ENCODE measurements at places on chromosomes 1 and 21.

DNA sequence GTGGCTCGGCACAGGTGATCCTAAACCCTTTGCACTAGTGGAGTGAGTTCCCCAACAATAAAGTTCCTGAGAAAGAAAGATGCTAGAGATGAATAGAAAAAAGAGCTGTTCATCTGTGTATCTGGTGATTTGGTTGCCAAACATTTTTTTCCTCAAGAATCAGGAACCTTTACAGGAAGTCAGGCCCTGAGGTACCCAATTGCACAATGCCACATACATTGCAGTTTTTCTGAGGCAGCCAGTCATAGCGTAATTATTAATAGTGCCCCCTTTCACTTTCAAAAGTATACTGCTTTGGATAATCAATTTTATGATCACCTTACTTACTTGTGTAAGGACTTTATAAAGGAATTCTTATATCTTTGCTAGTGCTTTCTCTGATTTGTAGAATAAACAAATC is 346.3 kb upstream of the POU3F1 start:
- H3K27me3 ChIP-seq: no peaks in the 10 kb centered on the region
- DNase-seq: no peak
- no peak overlapping the region for H3K27ac ChIP-seq
- H3K4me1 ChIP-seq: no peaks in the 10 kb centered on the region
- H3K36me3 ChIP-seq: no peaks in the 10 kb centered on the region
- no peak overlapping the region for H3K4me3 ChIP-seq

GRCh38 chr1:230773396-230774033 is 26.3 kb downstream of the CAPN9 start:
- no peaks in the 10 kb centered on the region for H3K36me3 ChIP-seq
- peaks cover 2% of the 10 kb centered on the region for H3K4me1 ChIP-seq
- H3K27ac ChIP-seq: no peak overlapping the region
- peaks cover 23% of the 10 kb centered on the region for H3K27me3 ChIP-seq
- H3K4me3 ChIP-seq: peak overlapping the region; percentile 54
- DNase-seq: no peak

- no peaks in the 10 kb centered on the region for H3K4me1 ChIP-seq
- DNase-seq: peak; percentile 52
- no peak overlapping the region for H3K27ac ChIP-seq
- no peaks in the 10 kb centered on the region for H3K36me3 ChIP-seq
- no peaks in the 10 kb centered on the region for H3K27me3 ChIP-seq
Observed at GRCh38 chr1:66761221-66761620, 9.0 kb downstream of the DYNLT5 start.

GRCh38 chr1:18414872-18415447 is 65.8 kb upstream of the KLHDC7A start:
- H3K36me3 ChIP-seq: no peaks in the 10 kb centered on the region
- no peaks in the 10 kb centered on the region for H3K4me1 ChIP-seq
- H3K4me3 ChIP-seq: no peak overlapping the region
- DNase-seq: no peak
- no peak overlapping the region for H3K27ac ChIP-seq
- no peaks in the 10 kb centered on the region for H3K27me3 ChIP-seq

DNA sequence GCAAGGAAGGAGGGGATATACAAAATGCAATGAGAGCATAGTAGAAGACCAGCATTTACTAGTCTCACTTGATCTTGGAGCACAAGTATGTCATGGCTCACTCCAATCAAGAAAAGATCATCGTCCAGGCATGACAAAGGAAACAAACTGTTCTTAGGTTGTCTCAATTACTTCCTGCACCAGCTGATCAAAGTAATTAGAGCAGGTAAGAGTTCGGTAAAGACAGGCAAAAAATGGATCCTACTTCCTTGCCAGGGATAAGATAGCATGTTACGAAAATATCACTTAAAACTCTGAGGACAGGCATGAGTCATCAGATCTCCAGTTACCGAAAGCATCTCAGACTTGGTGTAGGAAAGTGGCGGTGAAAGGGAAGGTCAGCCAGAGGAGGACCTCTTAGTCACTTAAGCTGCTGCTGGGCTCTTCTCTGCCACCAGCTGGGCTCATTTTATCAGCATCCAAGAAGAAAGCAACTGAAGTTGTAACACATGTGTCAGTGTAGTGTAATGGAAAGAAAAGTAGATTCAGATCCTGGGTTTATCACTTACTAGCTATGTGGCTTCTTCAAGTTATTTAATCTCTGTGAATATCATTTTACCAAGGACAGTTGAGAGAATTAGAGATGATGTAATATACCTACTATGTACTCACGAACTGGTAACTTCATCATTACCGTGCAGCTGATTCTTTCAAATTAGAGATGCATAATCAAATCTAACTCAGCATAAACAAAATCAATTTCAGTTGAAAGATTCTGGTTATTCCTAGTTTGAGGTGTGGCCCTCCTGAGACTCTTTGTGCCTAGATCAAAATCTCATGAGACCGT is 46.8 kb downstream of the XCL1 start:
- peak; percentile 92 for DNase-seq
- no peaks in the 10 kb centered on the region for H3K27me3 ChIP-seq
- H3K27ac ChIP-seq: peak overlapping the region; percentile 25
- H3K4me3 ChIP-seq: no peak overlapping the region
- no peaks in the 10 kb centered on the region for H3K4me1 ChIP-seq

DNA sequence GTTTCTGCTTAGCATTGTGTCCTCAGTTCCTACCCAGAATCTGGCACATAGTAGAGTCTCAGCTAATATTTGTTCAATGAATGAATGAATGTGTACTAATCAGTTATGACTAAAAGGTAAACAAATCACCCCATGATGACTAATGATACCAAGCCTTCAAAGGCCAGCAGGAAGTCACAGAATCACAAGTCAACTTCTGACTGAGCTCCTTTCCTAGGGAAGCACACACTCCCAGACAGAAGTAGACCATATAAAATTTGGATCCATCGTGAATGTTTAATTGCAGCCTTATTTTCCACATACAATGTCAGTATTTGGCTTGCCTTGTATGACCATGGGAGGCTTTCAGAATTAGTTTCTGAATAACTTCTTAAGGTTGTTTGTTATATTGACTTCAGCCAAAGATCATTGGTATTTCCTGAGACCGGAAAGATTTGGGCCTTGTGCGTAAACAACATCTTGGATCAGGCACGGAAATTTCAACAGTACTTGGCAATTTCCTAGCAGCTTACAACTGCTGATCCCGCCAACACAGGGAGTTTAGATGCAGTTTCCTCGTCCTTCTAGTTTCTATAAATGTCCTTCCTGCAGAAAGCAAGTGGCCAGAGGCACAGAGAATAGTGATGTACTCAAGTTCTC is 185.9 kb upstream of the ATP1B1 start:
- no peak overlapping the region for H3K4me3 ChIP-seq
- peak; percentile 69 for DNase-seq
- H3K27ac ChIP-seq: no peak overlapping the region
- no peaks in the 10 kb centered on the region for H3K36me3 ChIP-seq
